ENCODE measurements at places on chromosomes 5 and 9.

- DNase-seq, result no peak
These were observed 23.1 kb downstream of the FGFR4 start for GRCh38 chr5:177109810-177110209.

GRCh38 chr9:69495296-69495695 lies 170.3 kb downstream of the ENTREP1 start:
- DNase-seq, result no peak

DNA sequence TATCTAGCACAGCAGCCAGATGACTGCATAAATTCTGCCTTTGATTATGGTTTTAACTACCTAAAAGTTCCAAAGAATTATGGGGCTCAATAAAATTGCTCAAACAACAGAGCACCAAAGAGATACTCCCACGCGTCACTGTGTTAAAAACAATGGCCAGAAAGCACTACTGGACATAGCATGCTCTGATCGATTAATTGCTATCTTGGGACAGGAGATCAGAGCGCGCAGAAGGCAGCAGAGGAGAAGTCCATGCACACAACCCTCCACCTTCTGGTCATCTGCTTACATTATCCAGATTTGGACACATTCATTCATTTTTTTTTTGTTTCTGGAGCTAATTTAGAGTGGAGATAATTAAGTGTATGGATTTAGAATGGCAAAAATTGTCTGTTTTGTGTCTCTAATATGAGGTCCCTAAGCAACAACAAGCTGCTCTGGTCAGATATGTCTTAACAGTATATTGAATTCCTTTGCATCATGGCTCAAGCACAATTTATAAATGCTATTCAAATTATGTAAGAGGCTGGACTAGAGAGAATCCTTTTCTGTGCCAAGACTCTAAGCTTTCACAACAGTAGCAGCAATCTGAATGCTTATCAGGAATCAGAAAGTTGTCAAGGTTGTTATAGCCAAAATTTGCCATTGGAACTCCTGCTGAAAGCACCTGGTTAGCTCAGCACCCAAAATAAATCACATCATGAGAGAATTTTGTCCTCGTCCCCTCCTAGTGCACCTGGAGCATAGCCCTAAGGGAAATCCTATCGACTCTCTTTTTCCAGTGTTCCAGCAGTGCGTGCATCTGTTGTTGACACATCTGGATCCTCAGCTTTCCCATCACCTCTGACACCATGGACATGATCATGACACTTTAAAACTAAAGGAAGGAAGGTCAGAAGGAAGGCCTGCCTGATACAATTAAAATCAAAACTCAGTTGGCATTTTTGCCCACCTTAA lies 98.6 kb upstream of the HMHB1 start:
- DNase-seq, result no peak

GRCh38 chr5:60822285-60822556 lies 21.8 kb downstream of the ELOVL7 start:
- DNase-seq, result no peak

DNA sequence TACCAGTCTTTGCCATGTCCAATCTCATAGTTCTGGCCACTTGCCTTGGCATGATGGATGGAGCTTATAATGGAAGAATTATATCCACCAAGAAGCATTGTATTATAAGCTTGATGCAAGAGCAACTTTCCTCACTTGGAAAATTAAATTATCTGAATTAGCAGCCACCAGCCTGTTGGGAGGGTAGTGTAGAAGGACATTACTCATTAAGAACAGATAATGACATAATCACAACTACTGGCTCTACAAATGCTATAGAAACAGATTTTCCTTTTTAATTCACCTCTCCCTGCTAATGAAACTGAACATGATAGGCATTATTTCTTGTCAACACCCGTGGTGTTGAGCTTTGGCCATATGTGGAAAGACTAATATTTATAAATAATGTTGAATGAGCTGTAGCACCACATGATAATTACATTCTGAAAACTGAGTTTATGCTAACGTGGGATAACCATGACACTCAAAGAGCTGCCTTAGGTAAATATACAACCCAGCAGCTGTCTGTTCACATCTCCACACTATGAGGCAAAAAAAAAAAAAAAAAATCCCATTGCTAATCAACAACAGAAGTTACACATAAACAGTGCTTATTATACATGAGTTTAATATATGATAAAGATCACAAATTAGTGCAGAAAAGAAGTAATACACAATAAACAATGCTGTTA lies 48.1 kb upstream of the NR4A3 start:
- DNase-seq, result no peak

DNA sequence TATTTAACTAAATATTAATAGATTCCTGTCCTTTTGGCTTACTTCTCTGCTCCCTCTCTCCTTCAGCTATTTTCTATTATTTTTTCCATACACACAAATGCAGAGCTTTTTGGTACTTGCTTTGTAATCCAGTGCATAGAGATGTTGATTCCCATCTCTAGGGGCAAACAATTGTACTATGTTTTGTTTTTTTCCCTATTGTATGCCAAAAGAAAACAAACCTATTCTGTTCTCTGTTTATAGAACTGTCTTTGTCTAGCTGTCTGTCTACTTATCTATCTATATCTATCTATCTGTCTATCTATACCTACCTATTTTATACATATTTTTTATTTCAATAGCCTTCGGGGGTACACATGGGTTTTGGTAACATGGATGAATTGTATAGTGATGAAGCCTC lies 121.6 kb upstream of the LIFR start:
- DNase-seq, result no peak

DNA sequence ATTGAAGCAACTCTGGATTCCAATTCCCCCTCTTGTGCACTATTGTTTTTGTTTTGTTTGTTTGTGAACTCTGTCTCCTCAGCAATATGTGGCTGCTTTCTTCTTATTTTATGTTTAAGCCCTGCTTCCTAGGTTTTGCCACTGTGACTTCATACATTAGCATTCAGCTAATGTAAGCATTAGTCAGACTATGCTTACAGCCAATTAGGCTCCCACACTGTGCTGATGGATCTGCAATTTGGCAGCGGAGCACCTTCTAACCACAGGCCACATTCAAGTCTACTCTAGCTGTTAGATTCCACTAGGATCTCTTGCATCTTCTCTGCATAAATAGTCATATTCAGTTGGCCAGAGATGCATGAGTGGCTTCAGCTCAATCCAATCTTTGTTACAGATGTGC lies 9.6 kb upstream of the BICD2 start:
- no peak for DNase-seq

DNA sequence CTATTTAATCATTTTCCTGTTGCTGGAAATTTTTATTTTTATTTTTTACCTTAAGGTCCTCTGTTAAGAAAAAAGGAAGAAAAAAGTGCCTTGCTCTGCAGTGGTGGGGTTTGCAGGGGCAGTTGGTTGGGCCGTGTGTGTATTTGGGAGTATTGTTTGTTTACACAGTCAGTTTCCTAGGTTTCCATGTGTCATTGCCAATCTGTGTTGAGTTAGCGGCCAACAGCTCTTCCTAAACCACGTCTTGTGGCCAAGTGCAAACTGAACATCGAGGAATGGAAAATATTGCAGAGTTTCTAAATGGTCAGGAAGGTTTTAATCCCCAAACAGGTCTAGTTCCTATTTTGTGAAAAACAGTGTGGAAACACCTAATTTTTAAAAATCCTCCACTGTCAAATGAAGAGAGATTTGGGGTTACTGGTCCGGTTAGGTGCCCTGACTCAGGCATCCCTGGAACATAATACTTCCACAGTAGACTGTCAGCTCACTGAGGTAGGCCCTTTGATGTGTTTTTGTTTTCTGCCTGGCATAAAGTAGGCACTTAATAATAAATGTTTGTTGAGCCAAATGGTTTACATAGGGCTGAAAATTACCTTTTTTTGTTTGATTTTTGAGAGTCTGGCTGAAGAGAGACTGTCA lies 37.0 kb downstream of the MAMDC2 start:
- no peak for DNase-seq

- DNase-seq, result no peak
These were observed 757.3 kb downstream of the DNAH5 start for GRCh38 chr5:13187186-13187585.

GRCh38 chr5:125719681-125720347 lies 703.4 kb upstream of the GRAMD2B start:
- no peak for DNase-seq

DNA sequence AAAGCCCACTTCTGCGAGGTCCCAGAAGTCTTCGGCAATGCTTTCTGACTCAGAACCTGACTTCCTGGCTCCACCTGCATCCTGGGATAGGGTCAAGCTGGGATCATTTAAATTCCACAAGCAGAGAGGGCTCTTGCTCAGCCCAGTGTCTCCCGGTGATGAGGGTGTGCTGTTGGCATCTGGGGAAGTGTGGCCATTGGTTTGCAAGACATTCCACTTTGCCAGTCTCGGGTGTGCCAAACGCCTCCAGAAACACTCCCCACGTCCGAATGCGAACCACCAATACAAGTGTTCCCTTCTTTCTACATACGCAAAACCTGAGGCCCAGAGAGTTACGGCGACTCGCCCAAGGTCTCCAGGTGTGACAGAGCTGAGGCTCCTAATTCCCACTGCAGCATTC lies 43.1 kb upstream of the FCN2 start:
- DNase-seq, result no peak

GRCh38 chr9:119853126-119853525 lies 483.9 kb upstream of the BRINP1 start:
- DNase-seq, result no peak

DNA sequence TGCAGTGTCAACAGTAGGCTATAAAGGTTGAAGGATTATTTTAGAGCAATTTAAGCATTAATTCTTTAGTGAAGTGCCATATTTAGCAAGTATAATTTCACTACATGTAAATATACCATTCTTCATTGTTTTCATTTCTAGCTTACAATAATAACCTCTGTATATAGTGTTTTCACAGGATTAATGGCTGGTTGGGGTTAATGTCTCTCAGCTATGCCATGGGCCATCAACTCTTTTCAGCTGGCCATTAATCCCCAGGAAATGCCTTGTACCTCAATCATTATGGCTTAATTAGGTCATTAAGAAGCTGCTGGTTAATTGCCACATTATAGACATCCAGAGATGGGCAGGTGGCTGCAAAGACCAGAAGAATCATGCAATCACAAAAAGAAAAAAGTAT lies 715.1 kb downstream of the MAT2B start:
- DNase-seq, result no peak

DNA sequence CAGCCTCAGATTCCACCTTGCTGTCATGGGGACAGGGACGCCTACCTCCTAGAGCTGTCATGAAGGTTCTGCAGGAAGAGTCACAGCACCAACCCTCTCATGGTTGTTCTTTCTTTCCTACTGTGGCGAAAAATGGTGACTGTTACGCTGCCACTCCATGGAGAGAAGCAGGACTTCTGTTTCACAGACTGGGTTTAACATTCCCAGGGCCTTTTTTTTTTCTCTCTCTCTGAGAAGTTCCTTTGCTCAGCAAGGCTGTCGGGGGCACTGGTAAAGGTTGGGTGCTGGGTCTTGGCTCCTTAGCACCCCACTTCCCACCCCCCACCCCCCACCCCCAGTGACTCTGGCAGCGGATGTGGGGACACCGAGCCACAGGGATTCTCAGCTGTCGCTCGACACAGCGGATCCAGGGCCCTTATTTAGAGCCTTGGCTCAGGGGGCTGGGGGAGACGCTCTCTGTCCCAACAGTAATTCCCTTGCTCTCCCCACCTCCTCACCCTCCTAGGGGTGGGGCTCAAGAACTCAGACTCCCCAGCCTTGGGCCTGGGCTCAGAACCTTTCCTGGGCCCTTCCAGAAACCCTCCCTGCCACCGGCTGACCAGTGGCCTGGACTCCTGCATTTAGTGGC lies 34.4 kb downstream of the DUSP1 start:
- no peak for DNase-seq

All from endothelial cell (in vitro differentiated cells).